ENCODE measurements at places on chromosomes 1 and 21.

- DNase-seq, result no peak
Observed at GRCh38 chr1:6801966-6802365, 16.7 kb downstream of the CAMTA1 start.

DNA sequence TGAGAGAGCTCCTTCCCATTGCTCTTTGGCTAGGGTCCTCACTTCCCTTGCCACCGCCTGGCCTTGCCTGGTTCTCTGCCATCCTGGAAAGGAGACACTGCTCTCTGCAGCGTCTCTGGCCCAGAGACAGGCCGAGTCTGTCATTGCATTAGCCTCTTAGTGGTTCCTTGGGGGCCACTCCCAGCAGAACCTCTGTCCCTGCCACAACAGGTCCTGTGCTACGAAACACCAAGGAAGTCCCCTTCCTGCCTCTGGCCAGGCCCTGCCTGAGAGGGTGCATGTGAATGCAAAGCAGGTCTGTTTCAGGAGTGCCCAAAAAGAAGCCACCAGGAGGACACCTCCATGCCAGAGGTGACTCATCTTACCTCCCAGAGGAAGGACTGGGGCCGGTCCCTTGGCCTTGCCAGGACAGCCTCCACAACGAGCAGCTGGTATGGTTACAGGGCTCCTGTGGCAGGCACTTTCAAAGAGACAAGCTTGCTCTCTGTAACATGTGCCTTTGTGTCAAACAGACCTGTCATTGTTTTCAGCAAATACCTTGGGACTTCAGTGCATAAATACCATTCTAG, 59.6 kb downstream of the VPS26C start:
- DNase-seq, result no peak

DNA sequence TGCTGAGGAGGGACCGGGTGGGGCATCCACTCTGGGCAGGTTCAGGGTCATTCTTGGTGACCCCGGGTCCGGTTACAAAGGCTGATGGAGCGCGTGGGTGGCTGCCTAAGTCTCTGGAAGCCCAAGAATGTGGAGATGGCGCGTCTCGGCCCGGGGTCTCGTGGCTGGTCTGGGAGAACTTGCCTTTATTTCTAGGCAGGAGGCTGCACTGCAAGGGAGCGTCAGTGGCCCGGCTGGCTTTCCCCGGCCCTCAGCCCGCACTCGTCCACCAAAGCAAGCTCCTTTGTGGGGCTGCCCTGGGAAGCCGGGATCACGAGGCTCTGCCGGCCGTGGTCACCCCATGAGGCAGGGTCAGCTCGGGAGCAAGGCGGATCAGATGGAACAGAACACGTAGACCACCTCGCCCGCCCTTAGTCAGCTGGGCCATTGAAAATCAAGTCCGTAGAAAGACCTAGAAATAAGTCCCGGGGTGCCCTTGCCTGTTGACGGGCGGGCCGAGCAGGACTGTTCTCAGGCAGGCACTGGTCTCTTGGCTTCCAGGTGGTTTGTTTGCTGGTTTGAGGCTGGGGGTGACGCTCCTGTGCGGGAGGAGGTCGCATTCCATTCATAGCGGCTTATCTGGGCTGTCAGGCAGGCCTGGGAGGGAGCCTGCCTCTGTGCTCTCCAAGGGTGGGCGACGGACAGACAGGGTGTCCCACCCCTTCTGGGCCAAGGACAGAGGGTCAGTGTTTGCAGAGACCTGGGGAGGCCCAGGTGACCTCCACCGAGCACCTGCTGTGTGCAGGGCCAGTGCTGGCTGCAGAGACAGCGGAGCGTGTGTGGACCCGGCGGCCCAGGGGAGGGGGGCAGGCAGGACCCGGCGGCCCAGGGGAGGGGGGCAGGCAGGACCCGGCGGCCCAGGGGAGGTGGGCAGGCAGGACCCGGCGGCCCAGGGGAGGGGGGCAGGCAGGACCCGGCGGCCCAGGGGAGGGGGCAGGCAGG, 25.8 kb downstream of the COL18A1 start:
- no peak for DNase-seq

GRCh38 chr21:45432575-45433255, 27.8 kb downstream of the COL18A1 start:
- DNase-seq, result peak; percentile 3

DNA sequence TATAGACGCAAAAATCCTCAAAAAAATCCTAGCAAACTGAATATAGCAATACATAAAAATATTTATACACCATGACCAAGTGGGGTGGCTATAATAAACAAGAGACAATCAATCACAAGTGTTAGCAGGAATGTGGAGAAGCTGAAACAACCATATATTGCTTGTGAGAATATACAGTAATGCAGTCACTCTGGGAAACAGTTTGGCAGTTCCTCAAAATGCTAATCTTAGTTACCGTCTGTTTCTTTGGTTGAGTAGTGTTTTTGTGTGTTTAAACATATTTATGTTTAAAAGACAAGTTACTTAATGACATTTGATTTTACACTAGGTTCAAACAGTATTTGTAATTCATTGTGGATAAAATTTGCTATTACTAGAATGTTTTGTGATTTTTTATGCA, 792.0 kb downstream of the LTN1 start:
- DNase-seq, result no peak

DNA sequence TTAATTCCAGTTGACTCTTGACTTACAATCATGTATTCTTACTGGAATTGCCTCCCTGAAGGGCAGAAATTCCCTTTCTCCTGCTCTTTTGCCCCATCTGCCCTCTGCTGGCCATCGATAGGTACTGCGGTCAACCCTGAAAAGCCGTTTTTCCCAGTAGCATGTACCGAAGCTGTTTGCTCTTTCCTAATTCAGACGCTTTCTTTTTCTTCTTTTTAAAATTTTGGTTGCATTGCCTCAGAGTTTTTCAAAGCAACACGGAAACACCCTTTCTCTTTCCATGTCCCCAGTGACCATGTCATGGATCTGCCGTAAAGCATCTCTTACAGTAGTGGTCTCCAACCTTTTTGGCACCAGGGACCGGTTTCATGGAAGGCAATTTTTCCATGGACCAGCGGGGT, 164.2 kb upstream of the C1orf21 start:
- DNase-seq, result peak; percentile 29

DNA sequence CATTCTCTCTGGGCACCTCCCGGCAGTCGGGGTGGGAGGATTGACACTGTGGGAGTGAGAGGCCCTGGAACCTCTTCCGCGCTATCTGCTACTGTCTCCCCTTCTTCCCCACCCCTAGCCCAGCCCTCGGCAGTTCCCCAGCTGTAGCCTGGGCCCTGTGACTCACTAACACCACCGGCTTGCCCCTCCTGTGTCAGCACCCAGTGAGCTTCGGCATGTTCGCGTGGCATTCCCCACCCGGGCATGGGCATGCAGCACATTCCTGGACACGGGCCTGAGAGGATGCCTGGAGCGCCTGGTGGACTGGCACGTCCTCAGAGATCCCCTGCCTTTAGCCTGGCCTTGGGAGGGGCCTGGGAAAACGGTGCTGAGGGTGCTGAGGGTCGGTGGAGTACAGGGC, 1.3 kb downstream of the CDK18 start:
- DNase-seq, result no peak

GRCh38 chr1:25737130-25737529, 62.9 kb upstream of the SELENON start:
- DNase-seq, result no peak

GRCh38 chr1:47569681-47570470, 132.0 kb downstream of the FOXD2 start:
- DNase-seq, result peak; percentile 75

Measured in amniotic stem cell (primary cell).